ENCODE measurements at places on chromosomes 7 and 10. TPM values are rescaled to one million over a fixed set of nuclear protein-coding genes. Genes with fewer than 3 reads are reported as not detected.

CALML5 gene
- not detected for total RNA-seq

LBX1 gene
- total RNA-seq: not detected

SPDYE8 gene
- not detected for total RNA-seq

SHH gene
- not detected for total RNA-seq

SDK1 gene
- not detected for total RNA-seq

EGFR gene
- total RNA-seq: 84.1 TPM

CCDC7 gene
- 3.1 TPM for total RNA-seq

MMRN2 gene
- total RNA-seq: 1.6 TPM

FAM221A gene
- not detected for total RNA-seq

SLC13A4 gene
- total RNA-seq: 0.29 TPM

C7orf57 gene
- not detected for total RNA-seq
